ENCODE measurements at places on chromosomes 1 and 21.

DNA sequence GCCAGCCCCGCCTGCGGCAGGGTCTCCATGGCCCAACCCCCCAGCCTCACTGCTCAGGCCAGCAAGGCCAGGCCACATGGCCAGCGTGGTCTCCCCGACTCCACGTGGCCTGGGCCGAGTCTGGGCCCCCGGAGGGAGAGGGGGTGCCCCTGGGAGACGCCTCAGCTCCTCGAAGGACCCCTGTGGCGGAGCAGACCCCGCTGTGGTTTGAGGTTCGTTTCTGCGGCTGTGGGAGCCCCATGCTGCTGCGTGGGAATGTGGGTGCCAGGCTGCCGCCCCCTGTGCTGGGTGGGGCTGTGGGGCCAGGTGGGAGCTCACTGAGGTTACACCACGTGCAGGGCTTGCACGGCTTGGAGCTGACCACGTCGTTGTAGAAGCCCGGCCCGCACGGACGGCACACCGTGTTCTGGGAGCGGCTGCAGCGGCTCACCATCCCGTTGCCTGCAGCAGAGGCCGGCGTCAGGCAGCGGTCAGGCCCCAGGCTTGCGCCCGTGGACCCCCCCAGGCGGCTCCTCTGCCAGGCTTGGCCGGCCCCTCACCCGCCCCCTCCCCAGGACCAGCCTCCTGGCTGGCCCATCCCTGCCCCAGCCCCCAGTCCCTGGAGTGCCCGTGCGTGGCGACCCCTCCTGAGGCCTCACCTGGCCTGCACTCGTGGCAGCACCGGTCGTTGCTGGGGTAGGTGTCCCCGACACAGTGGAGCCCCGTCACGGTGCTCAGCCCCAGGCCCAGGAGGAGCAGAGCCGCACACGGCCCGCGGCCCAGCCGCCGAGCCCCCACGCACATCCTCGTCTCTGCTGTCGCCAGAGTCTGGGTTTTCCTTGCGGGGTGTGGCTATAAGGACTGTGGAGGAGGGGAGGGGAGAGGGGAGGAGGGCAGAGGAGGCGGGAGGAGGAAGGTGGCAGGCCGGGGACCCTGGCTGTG is at the start of gene TNFRSF4:
TSS of gene TNFRSF4 (minus strand) at position 809 of the 921 bp plus-strand sequence. CDS start at position 783, 26 bp downstream.
- DNase-seq: no peak

DNA sequence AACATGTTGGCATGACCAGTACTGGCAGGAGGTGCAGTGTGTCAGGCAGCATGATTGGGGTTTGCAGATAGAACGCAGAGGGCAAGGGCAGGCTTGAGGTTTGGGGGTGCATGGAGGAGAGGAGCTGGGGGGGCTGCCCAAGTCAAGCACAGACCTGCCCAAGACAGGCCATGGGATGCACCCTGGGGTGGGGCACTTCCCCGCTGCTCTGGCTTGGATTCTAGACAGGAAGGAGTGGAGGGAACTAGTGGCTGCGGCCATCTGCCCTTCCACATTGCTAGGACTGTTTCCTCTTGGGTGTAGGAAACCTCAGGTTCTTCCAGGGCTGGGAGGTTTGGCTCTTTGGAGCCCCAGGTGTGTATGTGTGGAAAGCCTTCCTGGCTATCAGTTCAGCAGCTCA is 3.0 kb downstream of the PDXK start:
- DNase-seq: no peak

DNA sequence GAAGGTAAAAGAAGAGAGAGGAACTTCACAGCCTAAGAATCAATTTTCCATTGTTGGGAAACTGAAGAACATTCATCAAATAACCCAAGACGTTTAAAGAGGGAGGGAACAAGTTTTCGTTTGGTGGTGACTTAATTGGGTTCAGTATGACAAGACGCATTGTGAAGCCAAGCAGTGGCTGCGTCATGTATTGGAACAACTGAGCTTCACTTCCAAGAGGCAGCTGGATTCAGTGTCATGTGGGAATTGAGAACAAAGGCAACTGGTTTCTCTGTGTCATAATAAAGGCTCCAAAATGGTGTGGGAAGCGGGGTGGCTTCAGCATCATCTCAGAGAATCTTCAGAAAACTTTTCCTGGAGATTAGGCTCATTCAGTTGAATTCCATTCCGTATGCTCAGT is 29.8 kb upstream of the RC3H1 start:
- no peak for DNase-seq

DNA sequence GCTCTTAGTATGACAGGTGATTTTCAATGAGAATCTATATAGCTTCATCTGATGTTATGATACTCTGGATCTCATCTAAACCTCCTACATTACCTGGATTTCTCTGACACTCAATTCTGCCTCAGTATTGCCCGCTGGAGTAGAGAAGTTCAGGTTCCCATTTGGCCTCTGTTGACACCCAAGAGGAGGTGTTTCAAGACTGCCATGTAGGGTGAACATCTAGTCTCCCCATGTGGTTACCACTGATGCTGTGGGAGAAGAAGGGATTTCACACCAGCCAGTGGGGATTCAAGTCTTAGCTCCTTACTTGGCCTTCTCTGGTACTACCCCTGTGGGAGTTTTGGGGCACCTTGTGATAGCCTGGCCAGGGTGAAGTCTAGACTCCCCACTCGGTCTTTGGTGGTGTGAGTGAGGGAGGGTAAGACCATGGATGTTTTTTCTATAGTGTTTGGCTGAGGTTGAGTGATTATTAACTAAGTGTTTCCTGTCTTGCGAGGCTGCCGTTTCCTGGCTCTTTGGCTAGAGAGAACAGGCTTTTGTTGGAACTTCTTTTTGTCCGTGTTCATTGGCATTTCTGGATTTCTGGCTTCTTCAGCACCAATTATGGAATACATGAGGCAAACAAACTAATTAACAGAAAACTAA is 90.7 kb downstream of the RHOU start:
- DNase-seq: no peak

DNA sequence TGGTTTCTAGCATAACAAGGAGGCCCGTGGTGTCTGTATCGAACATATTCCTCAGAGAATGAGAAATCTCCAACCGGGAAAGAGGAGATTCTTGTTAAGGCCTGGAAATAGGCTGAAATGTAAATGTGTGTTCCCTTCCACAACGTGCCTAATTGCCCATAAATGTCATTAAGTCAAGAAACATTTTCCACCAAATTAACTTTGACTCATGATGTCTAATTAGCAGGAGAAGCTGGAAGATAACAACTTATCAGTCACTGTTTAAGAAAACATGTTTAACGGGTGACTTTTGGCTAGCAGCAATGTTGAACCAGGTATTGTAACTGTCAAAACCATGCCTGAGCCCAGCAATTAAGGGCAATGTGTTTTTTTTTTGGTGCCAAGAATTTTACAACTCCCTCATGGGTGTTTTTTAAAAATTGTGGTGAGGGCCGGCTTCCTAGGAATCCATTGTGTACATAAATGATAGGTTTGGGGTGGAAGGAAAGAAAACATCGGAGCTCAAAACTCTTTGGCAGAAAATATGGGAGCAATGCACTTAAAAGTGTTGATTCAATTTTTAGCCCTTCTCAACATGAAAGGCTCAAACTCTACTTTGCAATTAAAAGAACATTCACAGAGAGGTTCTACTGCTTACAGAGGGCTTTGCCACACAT is 67.0 kb downstream of the OLIG1 start:
- no peak for DNase-seq

DNA sequence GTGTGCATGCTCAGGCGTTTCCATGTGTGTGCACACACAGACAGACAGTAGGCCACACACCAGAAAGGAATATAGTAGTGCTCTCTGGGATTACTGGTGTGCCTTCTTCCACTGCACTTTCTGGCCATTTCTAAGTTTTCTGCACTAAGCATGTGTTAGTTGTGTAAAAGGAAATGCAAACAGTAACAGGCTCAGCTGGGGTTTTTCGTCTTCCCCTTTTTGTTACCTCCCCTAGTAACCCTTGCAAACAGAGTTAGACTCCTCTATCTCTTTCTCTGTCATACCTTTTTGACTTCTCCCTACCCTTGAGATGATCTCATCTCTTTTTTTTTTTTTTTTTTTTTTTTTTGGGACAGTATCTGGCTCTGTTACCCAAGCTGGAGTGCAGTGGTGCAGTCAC is 196.3 kb downstream of the SDCCAG8 start:
- peak; percentile 8 for DNase-seq

GRCh38 chr1:107702946-107703571 is 261.9 kb downstream of the VAV3 start:
- DNase-seq: no peak

- DNase-seq: no peak
These were observed 270.4 kb downstream of the PTPRU start for GRCh38 chr1:29506678-29507225.

DNA sequence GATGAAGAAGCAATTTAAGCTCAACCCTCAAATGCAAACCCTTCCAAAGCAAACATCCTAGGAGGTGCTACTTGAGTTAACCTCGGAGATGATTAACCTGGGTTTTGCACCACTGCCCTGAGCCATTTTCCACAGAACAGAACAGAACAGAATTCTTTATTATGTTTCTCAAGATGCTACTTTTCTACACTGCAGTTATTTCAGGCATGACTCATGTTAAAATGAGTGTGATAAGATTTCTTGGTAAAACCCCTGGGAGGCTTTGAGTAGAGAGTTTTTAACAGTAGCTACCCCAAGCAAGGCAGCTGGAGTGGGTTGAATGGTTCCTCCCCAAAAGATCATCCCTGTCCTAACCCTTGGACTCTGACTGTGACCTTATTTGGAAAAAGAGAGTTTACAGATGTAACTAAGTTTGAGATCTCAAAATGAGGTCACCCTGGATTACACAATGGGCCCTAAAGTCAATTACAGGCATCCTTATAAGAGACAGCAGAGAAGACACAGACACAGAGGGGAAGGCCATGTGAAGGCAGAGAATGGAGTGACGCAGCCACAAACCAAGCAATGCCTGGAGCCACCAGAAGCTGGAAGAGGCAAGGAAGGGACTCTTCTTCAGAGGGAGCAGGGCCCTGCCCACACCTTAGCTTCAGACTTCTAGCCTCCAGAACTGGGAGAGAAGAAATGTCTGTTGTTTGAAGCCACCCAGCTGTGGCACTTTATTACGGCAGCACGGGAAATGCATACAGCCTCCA is 153.4 kb downstream of the ETS2 start:
- no peak for DNase-seq

- peak; percentile 58 for DNase-seq
These were observed 85.4 kb upstream of the OLIG2 start for GRCh38 chr21:32940079-32941014.

DNA sequence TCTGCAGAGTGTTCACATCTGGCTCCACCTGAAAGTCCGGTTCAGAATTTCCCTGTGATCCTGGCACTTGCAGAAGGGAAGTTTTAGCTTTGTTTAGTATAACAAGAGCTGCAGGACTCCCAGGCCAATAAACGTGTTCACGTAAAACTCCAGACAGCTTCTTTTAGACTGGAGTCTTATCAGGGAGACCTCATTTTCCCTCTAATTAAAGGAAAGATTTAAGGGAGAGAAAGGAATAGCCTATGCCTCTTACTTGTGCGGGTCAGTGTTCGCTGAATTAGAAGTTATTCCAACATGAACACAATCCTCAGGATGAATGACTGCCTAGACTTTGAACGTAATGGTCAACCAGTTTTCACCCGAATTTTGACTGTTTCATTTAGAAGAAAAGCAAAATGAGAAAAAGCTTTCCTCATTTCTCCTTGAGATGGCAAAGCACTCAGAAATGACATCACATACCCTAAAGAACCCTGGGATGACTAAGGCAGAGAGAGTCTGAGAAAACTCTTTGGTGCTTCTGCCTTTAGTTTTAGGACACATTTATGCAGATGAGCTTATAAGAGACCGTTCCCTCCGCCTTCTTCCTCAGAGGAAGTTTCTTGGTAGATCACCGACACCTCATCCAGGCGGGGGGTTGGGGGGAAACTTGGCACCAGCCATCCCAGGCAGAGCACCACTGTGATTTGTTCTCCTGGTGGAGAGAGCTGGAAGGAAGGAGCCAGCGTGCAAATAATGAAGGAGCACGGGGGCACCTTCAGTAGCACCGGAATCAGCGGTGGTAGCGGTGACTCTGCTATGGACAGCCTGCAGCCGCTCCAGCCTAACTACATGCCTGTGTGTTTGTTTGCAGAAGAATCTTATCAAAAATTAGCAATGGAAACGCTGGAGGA is 202.1 kb upstream of the SGIP1 start:
- peak; percentile 63 for DNase-seq

DNA sequence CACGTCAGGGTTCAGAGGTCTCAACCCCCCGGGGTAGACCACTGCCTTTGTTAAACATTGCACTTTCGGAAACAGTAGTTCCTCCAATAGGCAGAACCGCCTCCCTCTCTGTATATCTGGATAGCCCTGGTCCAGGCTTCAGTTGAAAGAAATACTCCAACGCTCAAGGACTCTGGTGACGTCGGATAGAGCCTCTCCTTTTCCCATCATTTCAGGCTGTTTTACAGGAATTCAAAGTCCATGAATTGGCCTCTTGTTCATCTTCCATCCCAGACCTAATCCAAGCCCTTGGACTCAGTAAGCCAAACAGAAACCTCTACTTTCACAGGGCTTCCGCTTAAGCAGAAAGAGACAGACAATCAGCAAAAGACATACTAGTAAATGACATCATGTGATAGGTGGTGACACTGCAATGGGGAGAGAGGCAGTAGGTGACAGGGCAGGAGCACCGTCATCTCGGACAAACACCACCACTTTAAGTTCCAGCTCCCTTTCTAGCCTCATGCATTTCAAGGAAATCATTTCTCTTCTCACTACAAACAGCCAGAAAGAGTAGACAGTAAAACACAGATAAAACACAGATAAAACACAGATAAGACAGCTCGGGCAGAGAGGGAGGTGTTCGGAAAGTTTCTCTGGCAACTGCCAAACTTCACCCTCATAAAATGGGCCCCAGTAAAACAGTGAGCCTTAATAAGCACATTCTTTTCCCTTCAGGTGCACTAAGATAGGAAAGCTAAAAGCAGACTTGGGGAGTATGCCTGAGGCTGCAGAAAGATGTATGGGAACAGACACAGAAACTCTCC is 2.3 kb upstream of the PLA2G2A start:
- no peak for DNase-seq

- no peak for DNase-seq
These were observed 113.2 kb downstream of the LRRC53 start for GRCh38 chr1:74399249-74399648.

GRCh38 chr1:108767115-108767514 is 20.6 kb downstream of the STXBP3 start:
- no peak for DNase-seq

- no peak for DNase-seq
These were observed 914.9 kb upstream of the NCAM2 start for GRCh38 chr21:20083336-20083735.

- DNase-seq: no peak
These were observed 3.6 kb downstream of the UTP11 start for GRCh38 chr1:38015978-38016725.

DNA sequence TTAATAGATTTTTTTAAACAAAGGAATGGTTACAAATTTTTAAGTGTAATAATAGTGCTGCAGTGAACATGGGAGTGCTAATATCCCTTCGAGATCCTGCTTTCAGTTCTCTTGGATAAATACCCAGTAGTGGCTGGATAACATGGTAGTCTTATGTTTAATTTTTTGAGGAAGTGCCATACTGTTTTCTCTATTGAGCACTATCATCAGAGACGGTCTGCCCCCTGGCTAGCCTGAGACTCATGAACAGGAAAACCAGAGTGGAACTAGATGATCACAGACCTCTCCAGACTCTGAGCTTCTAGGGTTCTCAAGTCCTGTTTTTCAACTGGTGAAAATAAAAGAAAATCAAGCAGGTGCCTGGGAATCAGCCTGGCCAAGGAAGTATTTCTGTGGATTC is 97.3 kb upstream of the MARK1 start:
- no peak for DNase-seq

All from CD8-positive, alpha-beta T cell (primary cell).